RWPE1 (cell line): ENCODE measurements at places on chromosomes 1 and 21.

- peak; percentile 53 for DNase-seq
These were observed 622.4 kb upstream of the PKN2 start for GRCh38 chr1:88061492-88062177.

- no peak for DNase-seq
These were observed 33.5 kb upstream of the ACTRT2 start for GRCh38 chr1:2987773-2988172.

DNA sequence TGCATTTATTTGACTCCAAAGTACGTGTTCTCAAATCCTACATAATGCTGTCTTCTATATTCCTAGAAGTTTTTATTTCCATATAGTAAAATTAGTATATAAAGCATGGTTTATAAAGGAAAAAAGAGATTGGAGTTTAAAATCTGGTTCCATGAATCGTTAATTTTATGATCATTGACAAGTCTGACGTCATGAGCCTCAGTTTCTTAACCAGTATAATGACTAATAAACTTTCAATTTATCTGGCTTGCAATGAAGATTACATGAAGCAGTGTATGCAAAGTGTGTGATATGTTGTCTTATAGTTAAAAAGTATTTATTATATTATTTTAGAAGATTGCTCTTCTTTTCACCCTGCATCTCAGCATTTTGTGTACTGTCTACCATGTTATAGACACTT lies 421.4 kb upstream of the LRRC7 start:
- DNase-seq = no peak

DNA sequence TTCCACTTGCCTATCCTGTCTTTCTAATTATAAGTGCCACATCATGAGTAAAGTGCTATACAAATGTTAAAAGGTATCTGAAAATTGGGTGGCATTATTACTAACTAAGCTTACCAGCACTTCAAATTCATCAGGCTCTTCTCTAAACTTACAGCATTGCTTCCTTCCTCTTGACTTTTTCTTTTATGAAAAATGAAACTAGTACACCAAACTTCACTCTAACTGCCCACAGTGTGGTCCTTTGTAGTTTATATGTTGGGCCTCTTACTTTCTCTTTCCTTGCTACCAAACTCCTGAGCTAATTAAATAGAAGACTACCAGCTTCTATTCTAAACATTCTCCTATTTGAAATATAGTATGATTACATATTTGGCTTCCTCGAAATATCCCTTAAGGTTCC lies 81.8 kb downstream of the NOTCH2 start:
- DNase-seq = no peak

GRCh38 chr21:24131056-24131455 lies 1476.2 kb downstream of the MRPL39 start:
- DNase-seq = no peak

- peak; percentile 86 for DNase-seq
These were observed 148.7 kb downstream of the ADSS2 start for GRCh38 chr1:244302876-244303609.

GRCh38 chr1:46011121-46011695 lies 121.2 kb downstream of the PIK3R3 start:
- DNase-seq = no peak

DNA sequence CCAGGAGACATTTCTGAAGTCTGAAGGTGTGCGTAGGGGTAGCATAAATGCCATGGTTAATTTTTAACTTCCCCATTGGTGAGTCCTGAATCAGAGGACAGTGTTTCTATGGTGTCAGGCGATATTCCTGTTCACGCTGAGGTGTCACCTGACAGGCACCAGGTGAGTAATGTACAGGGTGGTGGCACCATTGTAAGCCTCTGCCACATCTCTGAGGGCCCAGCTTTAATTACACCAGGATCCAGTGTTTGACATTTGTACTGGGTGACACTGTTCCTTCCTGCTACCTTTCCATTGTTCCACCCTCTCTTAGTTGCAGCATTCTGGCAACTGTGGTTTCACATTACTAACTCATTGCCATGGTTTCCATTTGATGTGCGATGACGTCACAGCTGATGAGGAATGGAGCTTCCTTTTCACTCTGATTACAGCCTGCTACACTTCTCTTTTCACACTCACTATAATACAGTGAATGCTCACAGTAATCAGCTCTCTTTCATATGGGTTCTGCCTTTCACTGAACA lies 40.6 kb upstream of the MARK1 start:
- DNase-seq = peak; percentile 59

DNA sequence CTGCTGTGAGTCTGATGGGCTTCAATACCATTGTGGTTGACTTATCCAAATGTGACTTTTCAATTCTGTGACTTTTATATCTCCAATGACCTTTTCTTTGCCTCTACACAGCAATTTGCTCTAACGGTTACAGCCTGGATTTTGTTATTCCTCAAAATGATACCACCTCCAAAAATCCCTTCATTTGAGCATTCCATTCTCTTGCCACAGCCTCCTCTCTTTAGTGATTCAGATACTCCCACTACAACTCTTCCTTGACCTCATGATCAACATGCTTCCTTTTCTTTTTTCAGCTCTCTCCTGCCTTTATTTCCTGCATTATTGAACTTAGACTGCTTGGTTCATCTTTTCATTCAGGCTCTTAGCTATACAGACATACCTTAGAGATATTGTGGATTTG lies 16.6 kb upstream of the IL19 start:
- no peak for DNase-seq

GRCh38 chr1:33021567-33022431 lies 14.9 kb downstream of the AK2 start:
- no peak for DNase-seq

DNA sequence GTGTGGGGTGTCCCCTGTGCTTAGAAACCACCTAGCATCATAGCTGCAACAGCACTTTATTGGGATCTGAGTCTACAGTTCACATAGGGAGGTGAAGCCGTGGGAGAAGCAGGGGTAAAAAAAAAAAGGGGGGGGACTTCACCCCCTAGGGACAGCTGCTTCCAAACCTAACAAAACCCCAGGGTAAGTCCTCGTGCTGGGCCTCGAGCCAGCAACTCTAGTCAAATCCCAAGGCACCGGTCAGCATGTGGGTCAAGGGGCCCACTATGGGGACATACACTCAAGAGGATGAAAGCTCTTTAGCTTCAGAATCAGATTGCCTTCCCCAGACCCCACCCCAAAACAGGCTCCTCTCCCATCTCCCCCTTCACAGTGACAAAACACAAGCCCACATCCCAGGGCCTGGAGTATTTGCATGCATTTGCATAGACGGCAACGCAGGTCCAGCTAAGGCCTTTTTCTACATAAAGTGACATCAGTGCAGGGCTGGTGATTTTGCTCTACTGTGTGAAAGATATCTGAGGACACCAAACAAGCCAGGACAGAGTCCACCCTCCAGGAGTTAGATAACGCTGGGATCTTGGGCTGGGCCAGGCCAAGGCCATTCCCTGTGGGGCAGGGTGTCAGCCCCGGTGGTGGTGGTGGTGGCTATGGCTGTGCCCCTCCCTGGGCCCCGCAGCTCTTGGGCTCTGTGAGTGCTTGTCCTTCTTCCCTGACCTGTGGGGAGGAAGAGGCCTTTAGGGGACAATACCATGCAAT lies 8.1 kb upstream of the PMVK start:
- DNase-seq = no peak

DNA sequence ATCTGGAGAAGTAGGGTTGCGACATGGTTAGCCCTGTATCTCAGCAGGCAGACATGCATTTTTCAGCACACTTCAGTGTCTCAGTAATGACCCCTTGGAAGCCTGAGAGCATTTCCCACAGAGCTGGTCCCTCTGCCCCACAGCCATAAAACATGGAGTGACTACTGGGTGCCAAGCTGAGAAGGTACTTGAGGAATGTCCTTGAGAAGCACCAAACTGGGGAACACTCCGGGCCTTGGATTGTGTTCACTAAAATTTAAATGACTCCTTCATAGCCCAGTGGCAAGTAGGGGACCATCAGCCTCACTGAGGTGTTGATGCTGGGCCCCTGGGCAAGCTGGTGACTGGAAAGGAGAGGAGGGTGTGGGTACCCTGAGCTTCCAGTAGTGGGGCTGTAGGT lies 54.7 kb downstream of the KCNJ6 start:
- no peak for DNase-seq

- DNase-seq = no peak
These were observed 64.0 kb downstream of the MEGF6 start for GRCh38 chr1:3547055-3548005.

DNA sequence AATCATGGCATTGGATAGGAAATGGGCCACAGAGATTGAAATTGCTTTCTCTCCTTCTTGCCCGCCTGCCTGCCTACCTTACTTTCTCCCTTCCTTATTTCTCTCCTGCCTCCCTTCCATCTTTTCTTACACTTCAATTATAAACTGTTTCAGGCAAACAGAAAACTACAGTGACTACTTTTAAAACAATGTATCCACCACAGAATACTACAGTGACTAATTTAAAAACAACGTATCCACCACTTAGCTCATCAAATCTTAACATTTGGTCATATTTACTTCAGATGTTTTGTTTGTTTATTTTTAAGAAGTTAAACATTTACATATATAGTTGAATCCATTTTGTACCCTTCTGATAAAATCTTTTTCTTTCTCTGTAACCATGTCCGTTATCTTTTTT lies 54.4 kb downstream of the SNRPE start:
- peak; percentile 29 for DNase-seq

DNA sequence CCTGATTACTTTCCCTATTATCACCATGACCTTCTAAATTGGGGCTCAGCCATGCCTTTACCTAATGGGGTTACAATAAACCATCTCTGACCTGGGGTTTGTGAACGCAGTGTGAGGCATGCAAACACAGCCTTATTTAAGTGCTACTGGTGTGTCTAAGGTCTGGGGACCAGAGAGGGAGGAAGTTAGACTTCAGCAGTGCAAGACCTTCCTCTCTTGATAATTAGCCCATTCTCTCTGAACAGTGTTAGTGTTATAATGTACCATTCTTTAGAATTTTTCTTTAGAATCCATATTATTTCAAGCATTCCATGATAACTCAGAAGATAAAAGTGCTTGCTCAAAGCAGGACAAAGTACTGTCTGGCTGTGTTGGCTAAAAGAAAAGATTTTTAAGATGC lies 10.5 kb upstream of the LRRC8D start:
- DNase-seq = no peak

- no peak for DNase-seq
These were observed 47.7 kb downstream of the ST6GALNAC3 start for GRCh38 chr1:76122271-76122670.

GRCh38 chr1:151371370-151372057 lies 991 bp downstream of the SELENBP1 start:
- DNase-seq = peak; percentile 42

DNA sequence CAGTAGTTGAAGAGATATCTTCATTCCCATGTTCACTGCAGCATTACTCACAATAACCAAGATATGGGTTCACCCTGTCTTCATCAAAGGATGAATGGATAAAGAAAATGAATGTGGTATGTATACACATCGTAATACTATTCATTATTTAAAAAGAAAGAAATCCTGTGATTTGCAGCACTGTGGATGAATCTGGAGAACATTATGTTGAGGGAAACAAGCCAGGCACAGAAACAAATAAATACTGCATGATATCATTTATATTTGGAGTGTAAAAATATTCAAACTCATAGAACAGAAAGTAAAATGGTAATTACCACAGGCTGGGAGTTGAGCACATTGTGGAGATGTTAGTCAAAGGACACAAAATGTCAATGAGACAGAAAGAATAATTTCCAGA lies 977.2 kb downstream of the AMY1C start:
- DNase-seq = no peak

DNA sequence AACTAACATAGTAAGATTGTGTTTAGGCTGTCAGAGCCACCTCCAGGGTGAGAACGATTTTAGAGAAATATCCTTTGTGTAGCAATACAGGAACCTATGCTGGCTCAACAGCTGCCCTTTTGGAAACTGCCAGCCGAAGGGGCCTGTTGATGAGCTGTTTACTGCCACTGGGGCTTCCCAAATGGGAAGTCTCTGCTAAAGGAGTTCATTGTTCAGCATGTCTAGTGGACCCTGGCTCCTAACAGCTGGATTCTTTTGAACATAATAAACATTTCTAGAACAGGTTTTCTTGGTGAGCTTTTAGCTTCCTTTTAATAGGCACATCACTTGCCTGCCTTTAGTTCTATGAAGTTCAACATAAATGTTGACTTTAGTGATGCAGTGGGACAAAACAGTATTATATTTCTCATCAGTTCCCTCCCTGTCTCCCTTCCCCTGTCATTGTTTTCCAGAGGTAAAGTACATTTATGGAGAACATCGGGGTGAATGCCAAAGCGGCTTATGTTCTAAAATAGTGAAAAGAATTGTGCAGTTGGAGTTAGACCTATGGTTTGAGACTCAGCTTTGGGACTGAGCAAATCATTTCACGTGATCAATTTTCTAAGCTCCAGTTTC lies 57.4 kb downstream of the UCK2 start:
- no peak for DNase-seq

- no peak for DNase-seq
These were observed 30.0 kb upstream of the IRF2BP2 start for GRCh38 chr1:234639961-234640360.

GRCh38 chr1:166119471-166119965 lies 47.3 kb downstream of the FAM78B start:
- DNase-seq = no peak

DNA sequence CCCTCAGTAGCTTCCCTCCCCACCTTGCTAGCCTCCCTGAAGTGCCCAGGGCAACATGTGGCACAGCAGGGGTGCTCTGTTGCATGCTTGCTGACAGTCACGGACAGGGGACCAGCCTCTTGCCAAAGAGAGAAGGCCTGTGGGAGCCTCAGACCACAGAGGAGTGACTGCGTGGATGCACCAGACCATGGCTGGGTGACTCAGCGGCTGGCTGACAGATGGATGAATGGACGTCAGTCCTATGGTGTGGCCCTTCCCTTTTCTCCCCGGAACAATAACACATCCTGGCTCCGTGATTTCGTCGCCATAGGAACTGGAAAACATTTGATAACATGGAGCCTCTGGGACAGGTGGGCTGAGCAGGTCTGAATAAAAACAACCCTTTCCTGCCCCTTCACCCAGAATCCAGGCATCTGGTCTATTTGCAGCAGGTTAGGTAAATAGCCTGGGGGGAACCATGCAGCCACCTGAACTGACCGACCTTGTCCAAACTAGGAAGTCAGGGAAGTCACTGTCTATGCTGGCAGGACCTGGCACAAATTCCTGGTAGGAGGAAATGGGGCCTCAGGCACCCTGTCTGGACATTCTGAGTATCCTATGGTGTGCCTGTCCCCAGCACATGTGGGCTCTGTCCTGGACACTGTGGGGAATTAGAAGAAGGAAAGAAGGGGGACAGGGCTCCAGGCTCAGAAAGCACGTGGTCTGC lies 53.3 kb downstream of the NENF start:
- peak; percentile 87 for DNase-seq

- peak; percentile 34 for DNase-seq
These were observed 43.3 kb upstream of the DIRAS3 start for GRCh38 chr1:68093737-68094136.

GRCh38 chr21:15058854-15059263 lies 5.9 kb downstream of the NRIP1 start:
- peak; percentile 2 for DNase-seq
